ENCODE measurements at places on chromosomes 1 and 21.

DNA sequence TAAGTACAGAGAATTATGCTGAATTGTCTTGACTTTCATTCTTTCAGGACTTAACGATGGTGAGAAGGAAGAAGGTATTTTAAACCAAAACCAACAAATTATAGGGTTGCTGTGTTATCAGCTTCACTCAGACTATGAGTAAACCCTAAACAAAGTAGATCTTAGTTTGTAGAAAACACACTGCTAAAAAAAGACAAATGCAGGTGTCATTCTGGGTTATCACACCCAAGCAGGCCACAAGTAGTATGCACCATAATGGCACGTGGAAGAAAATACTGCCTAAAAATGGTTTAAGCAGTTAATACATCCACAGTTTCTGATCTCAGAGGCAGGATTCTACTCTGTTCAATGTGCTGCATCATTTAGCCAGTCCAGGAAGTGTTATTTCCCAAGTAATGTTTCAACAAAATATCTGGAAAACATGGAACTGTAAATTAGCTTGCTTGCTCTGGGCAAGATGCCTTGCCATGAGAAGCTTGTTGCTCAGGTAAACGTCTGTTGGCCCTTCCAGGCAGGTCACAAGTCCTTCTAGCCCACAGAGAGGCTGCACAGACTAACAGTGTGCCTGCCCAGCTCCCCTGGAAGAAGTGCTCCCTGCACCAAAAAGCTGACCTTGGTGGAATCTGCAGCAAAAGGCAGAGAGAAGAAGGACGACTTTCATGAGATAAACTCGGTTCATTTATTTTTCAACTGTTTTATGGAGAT, 4.1 kb downstream of the DIPK1A start:
- DNase-seq, result no peak

DNA sequence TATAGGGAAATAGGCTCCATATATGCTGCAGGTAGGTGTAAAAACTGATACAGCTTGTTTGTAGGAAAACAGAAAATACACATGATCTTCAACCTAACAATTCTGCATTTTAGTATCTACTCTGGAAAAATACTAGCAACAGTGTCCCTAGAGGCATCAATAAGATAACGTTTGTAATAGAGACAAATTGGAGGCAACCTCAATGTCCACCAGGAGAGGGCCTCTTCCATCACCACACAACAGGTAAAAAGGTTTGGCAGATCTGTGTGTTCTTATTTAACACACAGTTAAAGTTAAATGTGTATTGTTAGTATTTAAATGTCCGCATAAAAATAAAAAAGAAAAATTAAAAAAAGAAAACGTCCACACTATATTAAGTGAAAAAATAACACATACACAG, 5.4 kb downstream of the EIF2D start:
- DNase-seq, result no peak

- no peak for DNase-seq
These were observed 21.8 kb downstream of the UQCRHL start for GRCh38 chr1:15785683-15786082.

DNA sequence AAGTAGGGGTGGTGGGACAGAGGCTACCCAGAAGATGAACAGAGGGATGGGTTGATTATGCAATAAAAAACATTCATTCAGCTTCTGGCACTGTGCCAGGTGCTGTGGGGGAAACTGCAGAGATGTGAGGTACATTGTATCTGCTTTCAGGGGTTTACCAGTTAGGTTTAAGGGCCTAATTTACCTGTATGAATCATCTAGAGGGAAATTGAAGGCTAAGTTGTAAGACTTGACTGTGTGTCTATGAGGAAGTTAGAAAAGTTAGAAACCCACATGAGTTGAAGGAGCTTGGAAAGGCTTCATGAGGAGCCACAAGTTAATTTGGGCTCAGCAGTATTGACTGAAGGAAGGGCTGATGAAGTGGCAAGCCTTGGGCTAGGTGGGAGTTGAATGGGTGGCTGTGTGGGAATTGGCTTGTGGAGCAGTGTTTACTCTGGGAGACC, 36.7 kb upstream of the APOBEC4 start:
- DNase-seq, result no peak

DNA sequence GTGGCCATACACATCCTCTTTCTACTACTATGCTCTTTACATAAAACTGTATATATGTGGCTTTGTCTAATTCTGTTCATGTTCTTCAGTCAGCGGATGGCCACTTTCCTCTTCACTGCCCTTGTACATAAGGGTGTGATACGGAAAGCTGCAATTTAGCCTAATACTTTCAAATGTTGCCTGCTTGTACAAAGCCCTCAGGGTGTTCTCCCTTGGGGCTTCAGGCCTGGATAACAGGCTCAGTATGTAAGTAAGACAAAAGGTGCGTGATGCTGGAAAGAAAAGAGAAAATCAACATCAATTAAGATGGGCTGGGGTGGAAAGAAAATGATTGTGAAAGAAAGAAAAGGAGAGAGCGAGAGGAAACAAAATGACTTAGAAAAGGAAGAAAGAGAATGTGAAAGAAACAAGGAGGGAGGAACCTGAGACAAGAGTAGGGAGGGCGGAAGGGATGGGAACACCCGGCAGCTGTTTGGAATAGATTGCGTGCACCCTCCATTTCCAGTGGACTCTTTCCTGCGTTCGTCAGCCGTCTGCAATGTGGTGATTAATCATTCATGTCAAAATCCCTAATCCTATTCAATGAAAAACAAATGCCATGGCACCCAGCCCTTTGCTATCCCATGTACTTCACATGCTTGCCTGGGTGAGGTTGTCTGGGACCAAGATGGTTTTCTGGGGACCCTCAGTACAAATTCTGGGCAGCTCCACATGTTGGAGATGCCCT, 553.6 kb downstream of the NUF2 start:
- no peak for DNase-seq

DNA sequence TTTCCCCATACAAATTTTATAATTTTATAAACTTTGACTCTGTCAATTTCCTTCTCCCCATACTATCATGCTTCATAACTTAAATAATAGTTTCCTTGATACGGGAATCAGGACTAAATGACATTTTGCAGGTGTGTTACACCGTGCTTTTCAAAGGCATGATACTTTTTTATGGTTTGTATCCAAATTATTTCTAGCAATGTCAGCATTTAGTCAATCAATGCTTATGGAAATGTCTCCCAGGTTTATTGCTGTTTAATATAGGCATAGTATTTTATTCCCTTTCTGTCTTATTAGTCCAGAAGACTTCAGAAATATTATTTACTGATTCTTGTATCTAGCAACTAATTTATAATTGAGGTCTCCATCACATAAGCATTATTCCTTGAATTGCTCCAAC, 23.4 kb downstream of the DRAM2 start:
- DNase-seq, result no peak

- no peak for DNase-seq
These were observed 111.9 kb upstream of the RAVER2 start for GRCh38 chr1:64632936-64633335.

All from NCI-H187 (cell line).